ENCODE measurements at places on chromosomes 3 and 15.

GRCh38 chr3:183815563-183815940 lies 9.8 kb downstream of the MAP6D1 start:
- no peak for DNase-seq

DNA sequence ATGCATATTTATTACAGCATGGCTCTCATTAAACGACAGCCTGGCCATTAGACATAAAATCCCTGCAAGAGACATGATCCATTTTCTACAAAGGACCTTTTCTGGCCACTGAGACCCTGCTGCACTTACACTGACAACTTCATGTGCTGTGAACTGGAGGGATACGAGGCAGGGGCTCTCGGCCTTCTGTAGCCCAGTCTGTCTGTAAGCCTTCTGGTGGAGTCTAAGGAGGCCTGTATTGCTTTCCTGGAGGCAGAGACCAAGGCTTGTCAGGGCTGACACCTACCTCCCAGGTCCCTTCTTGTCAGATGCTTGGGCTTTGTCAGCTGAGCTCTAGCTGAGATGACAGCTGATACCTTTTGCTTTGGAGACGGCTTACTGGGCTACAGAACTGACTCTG lies 776.9 kb upstream of the ARPP21 start:
- DNase-seq, result no peak

DNA sequence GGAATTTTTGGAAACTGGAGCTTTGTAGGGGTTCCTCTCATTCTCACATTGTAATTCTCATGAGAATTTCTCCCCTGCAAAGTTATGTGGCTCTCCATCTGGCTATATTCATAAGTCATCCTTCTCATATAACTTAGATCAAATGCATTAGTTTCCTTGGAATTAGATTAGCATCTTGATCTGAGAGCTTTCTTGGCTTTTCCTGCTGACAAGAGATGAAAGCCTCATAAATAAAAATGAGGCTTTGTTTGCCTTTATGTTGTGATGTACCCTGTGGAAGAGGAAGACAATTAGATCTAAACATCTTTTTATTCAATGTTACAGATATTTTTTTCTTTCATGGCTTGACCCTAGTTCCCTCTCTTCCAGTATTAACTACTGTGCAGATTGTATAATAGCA lies 165.4 kb upstream of the ZPLD1 start:
- DNase-seq, result no peak

DNA sequence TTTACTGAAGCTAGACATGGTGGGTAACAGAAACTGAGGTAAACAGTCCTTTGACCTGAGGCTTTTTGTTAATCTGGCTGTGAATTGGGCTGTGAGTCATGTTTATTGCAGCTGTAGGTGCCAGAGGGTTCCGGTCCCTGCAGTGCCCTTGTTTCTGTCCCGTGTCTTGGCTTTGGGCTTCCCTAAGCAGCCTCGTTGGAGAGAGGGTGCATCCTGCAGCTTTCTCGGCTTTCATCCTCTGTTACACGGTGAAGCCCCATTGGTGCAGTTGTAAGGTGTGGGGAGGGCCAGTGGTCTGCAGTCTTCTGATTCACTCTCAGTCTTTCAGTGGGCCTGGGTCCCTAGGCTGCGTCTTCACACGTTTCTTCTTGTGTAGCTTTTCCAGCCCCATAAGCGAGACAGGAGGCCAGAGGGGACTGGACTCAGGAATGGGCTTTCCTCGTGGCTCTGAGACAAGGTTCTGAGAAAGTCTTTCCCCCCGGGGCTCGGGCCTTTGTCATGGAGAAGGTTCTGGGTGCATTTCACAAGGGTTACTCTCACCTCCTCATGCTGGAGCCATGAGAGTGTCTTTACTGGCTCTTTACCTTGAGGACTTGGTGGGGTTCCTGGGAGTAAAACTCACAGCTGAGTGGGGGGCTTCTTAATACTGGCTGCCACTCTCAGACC lies 33.1 kb downstream of the ASB7 start:
- no peak for DNase-seq

- DNase-seq, result no peak
Measured at GRCh38 chr3:14561051-14561960, 21.2 kb upstream of the GRIP2 start.

- DNase-seq, result no peak
Measured at GRCh38 chr15:23690450-23690852, 3.3 kb upstream of the NDN start.

GRCh38 chr15:64761156-64761555 lies 14.2 kb downstream of the RBPMS2 start:
- no peak for DNase-seq

GRCh38 chr3:30476368-30477084 lies 129.9 kb upstream of the TGFBR2 start:
- no peak for DNase-seq

GRCh38 chr3:194184801-194185200 lies 48.9 kb downstream of the HES1 start:
- no peak for DNase-seq

- DNase-seq, result no peak
Measured at GRCh38 chr15:88023914-88024313, 232.6 kb downstream of the NTRK3 start.

GRCh38 chr3:174089592-174089991 lies 692.0 kb downstream of the NLGN1 start:
- no peak for DNase-seq

GRCh38 chr3:127568586-127568985 lies 21.9 kb downstream of the TPRA1 start:
- DNase-seq, result no peak

Data from activated CD4-positive, alpha-beta T cell treated with anti-CD3 and anti-CD28 coated beads for 24 hours (primary cell).